Stimulated activated CD4-positive, alpha-beta T cell treated with anti-CD3 and anti-CD28 coated beads, Interleukin-1b, Interleukin-23, amount 100 ng/mL, for 4 hours (primary cell): ENCODE measurements at places on chromosomes 11 and 22.

DNA sequence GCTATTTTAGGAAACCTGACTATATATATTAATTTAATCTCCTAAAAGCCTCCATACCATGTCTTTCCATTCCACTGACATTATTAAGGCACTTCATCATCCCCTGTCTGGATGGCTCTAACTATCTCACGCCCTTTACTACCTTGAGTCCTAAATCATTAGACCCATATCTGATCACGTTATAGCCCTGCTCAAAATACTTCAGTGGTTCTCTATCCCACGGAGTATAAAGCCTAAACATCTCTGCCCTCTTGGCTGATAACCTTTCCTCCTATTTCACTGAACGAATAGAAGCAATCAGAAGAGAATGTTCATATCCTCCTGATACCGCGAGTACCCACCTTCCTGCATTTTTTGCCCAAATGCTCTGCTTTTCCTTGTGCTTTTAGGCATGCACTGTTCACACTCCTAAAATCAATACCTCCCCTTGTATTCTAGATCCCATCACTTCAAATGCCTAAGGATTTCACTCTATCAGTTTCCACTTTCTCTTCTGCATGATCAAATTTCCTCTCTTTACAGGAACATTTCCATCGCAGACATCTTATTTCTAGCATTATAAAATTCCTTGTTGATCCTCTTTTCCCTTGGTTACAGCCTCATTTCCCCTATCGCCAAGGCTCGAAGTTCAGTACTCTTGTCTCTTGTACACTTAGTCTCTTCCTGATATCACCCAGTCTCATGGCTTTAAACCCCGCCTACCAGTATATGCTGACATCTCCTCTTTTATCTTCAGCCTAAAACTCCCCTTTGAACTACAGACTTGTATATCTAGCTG, 45.0 kb upstream of the BIRC3 start:
- DNase-seq = no peak

DNA sequence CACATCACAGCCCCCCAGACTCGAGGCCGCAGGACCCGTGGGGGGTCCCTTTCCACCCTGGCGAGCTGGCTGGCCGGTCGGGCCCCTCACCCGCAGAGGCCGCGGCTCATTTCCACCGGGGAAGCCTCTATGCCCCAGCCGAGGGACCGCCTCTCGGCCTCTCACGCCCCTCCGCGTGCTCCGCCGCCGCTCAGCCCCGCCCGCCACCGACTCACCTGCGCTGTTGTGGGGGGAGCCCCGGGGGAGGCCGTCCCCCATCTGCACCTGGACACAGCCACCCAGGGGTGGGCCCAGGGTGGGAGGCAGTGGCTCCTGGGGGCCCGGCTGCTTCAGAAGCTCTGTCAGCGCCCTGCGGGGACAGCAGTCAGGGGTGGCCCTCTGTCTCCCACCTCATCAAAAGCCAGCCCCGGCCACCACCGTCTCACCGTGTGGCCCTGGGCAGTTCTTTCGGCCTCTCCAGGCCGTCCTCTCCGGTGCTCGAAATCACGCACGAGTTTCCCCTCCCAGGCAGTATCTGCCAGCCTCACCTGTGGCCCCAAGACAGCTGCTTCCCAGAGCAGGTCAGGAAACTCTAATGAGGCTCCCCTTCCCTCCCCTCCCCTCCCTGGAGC, 3.8 kb downstream of the SHISA8 start:
- DNase-seq = no peak

GRCh38 chr11:702462-703461, 3.3 kb upstream of the EPS8L2 start:
- no peak for DNase-seq

- DNase-seq = no peak
These were observed 40.4 kb downstream of the ACER3 start for GRCh38 chr11:76901144-76901543.

DNA sequence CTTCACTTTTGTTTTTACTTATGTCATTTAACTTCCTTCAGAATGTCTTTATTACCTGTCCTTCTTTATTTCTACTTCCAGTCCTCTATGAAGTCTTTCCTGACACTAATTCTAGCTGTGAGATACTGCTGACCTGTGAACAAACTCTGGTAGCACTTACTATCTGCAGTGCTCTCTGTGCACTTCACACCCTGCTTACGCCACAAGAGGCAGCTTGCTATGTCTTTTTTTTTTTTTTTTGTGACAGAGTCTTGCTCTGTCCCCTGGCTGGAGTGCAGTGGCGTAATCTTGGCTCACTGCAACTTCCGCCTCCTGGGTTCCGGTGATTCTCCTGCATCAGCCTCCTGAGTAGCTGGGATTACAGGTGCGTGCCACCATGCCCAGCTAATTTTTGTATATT, 10.7 kb downstream of the STIM1 start:
- DNase-seq = no peak

DNA sequence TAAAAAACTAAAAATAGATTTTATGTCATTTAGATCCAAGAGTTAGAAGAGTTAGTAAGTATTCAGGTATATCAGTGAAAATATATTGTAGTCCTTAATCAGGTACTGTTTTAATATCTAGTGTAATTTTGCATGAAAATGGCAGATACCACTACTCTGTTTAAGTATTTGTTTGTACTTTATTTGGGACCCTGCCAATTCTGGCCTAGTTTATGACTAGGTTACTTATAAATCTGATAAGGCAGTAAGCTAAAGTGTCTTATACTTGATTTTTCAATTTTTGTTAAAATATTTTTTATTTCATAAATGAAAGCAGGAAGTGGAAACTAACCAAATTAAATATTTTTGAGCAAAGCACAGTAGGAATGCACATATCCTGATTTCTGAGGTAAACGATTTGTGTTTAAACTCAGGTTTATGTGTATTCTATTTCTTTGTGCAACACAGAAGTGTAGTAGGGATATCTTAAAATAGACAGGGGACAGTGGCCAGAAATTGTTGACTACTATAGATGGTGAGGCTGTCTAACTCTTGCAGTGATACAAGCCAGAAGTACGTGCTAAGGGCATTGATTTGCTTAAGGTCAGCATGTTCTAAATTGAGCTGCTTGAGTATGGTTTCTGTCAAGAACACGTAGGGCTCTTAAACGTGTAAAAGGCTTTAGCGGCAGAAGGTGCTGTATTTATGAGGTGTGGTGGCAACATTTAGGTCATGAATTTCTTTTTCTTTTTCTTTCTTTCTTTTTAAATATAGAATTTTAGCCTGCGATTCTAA, 34.0 kb downstream of the HIPK3 start:
- DNase-seq = no peak

- no peak for DNase-seq
These were observed 82.1 kb downstream of the ARHGAP42 start for GRCh38 chr11:100769165-100769564.

GRCh38 chr11:5713695-5714094, 22.6 kb upstream of the OR56B1 start:
- no peak for DNase-seq

DNA sequence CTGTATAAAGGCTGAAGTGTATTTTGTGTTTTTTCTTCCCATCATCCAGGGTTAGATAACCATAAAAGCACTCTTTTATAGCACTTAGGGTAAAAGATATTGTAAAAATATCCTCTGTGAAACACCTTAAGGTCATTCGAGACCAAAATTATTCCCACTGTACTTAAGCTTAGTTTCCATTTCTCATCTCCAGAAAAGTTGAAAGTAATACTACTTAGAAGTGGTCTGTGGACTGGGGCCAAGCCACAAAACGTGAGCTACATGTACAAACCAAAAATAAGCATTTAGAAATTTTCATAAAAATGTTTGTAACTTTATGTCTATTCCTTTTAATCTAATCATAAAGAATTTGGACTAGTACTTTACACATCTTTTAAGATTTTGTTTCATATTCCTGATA, 142.0 kb upstream of the NTM start:
- no peak for DNase-seq

DNA sequence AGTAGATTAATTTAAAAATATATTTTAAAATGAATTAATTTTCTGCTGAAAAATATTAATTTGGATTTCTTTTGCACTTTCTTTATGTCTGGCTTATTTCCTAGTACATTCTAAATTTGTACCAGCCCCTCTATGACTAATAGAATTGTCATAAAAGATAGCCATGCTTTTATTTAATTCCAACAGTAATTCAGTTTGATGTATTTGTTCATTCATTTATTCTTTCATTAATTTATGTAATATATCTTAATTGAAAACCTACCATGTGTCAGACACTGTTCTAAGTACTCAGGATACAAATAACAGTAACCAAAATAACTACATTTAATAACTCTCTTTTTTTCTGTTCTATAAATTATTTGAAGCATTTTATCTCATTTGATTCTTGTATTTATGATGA, 264.0 kb upstream of the CCDC179 start:
- no peak for DNase-seq

DNA sequence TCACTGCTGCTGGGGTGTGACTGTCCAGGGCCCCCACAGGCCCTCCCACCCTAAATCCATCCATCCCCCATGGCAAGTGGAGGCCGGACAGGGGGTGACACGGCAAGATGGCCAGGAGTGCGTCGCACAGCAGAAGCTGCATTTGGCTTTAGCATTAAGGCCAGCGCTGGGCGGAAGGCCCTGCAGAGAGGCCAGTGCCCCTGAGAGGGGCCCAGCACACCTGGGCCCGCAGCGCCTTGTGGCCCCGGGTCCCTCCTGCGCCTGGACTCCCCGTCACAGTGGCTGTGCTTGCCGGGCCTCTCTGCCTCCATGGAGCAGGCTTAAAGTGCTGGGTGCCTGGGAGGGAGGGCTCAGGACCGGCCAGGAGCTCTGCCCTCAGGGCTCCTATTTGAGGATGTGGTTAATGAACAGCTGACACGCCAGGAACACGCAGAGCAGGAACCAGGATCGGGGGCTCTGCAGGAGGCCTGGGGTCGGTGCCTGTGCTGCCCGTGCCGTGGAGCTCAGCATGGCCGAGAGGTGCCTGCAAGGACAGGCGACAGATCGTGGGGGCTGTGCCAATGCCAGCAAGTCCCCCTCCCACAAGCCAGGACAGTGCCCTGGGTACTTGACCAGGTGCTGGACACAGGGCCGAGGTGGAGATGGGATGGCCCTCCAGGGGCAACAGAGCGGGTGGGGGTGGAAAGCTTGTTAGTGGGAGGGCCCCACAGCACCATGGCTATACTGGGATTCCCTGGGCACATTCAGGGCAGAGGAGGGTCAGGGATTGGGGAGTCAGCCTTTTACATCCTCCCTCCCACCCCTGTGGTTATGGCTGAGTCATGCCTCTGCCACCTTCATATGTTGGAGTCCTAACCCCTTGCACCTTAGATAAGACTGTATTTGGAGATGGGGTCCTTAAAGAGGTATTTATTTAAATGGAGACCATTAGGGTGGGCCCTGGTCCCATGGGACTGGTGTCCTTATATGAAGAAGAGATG, 30.9 kb upstream of the CARS1 start:
- no peak for DNase-seq

DNA sequence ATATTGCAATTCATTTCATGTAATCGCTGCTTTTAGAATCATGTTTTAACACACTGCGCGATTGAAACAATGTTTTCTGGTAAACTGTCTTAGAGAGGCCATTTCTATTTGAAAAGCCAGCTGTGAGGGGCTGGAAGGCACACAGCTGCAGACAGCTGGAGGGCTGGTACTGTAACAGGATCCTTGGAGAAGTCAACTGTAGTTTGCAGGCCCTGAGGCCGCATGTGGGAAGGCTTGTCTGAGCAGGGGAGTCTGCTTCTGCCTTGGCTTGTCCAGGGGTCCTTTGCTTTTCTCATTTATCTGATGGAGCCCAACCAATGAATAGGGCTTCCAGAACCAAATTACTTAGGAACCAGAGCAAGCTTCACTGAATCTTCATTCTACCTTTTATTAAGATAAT, 313.5 kb downstream of the BLID start:
- DNase-seq = no peak

- DNase-seq = no peak
These were observed 114.9 kb upstream of the ALX4 start for GRCh38 chr11:44424841-44425240.

DNA sequence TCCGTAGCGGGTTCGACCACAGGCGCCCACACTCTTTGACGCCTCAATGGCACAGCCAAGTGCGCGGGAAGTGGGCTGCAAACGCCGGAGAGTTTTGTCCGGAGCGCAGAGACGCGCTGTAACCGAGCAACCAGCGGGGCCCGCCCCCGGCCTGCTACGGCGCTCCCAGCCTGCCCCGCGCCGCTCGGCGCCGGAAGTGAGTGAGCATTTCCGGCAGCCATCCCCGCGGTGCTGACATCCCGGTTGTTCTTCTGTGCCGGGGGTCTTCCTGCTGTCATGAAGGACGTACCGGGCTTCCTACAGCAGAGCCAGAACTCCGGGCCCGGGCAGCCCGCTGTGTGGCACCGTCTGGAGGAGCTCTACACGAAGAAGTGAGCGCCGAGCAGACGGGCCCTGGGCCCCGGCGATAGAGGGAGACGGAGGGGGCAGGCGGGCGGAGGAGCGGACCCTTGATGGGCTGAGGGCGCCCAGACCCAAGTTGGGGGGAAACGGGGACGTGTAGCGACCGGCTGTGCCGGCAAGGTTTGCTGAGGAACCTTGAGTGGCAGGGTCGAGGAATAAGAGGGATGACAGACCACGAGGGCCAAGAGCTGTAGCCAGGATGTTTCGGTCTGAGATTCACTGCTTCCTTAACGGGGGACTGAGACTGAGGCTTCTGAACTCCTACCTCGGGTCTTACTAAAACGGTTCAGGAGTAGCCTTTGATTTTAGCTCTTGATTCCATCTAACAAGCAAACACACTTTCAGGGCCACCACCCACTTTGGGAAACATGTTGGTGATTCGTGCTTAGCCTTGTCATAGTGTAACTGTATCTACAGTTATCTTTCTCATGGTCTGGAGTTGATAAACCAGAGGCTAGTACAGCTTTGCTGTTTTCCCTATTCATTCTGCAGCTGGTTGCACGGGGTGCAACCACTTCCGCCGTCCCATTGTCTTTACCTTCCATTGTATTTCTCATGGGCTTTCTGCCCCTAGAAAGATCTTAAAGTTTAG, at the start of gene PSMD13:
TSS of gene PSMD13 (plus strand) at position 203 of the 994 bp plus-strand sequence. CDS start at position 277, 74 bp downstream.
- peak; percentile 75 for DNase-seq

DNA sequence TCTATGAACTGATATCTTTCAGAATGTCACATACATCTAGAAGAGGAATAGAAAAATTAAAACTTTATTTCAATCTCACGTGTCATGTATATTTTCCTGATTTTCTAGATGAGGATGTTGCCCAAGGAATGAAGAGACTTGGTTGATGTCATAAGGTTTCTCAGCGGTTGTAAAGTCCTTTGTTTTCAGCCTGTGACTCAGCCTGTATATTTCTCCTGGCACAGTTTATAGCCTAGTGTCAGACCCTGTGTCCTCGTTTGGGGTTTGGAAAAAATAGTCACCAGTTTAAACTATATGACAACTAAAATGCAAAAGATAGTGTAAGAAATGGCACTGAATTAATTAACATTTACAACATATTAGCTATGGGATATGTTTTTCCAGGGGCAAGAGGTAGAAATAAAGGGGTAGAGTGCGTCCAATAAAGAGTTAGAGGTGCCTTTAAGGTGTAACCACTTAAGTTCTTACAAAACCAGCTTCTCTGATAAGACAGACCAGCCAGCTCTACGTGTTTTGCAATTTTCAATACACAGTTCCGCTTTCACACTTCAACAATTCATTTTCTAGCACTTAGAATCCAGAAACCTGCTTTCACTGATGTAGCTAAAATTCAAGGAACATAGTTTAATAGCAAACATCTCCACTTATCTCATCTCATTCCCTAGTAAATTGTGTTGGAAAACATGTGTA, 1432.6 kb upstream of the TENM4 start:
- no peak for DNase-seq

- no peak for DNase-seq
These were observed 34.7 kb downstream of the RNF169 start for GRCh38 chr11:74783241-74783871.
